ENCODE measurements at places on chromosomes 12 and 14.

DNA sequence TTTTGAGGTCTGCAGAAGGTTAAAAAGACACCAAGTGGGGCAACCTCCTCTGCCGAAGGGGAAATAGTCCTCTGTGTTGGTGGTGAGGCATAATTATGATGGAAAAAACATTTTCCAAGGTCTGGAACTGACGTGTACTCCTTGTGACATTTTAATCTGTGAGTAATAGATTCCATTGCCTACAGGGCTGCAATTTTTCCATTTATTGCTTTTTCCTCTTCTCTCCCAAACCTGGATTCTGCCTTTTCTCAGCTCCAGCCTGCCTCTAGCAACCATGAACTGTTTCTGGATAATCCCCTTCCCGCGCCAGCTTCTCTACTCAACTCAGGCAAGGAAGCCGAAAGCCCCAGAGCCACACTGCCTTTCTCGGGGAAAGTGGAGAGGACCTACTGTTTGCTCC is 230.1 kb upstream of the PLXNC1 start:
- no peak for DNase-seq

GRCh38 chr12:6528539-6529235 is 5.6 kb upstream of the GAPDH start:
- DNase-seq: no peak

GRCh38 chr12:88235183-88235833 is 93.2 kb downstream of the TMTC3 start:
- DNase-seq: no peak

DNA sequence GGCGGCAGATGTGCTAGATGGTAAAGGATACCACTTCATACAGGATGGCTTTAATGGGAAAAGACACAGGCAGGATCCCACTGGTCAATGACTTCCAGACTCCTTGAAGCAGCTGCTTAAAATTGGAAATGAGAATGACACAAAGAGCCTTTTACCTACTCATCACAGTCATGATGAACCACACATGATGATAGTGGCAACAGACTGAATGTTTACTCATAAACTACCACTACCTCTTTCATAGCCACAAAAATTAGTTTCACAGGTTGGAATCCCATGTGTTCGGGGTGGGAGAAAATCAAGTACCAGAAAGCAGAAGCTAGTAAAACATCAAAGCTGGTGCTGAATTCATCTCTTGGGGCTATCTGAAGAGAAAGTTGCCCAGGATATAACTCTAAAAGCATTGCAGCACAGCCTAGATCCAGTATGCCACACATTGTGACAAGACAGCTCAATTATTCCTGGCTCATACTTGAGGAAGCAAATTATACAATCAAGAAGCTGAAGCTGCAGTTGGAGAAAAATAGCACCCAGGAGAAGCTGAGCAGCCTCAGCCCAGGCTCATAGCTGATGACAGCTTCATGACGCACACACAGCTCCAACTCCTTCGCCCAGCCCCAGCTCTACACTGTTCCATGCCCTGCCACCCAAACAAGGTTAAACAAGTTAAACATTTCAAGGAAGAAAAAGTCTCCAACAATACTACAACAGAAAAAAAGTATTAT is 29.0 kb upstream of the C12orf50 start:
- DNase-seq: no peak

GRCh38 chr12:48910196-48910595 is 15.1 kb downstream of the FKBP11 start:
- DNase-seq: no peak

- no peak for DNase-seq
These were observed 1.1 kb downstream of the EIF4B start for GRCh38 chr12:53007343-53007742.

- DNase-seq: no peak
These were observed 132.6 kb upstream of the MAP1LC3B2 start for GRCh38 chr12:116426391-116427136.

GRCh38 chr14:70472253-70473159 is 20.5 kb downstream of the ADAM21 start:
- DNase-seq: no peak

- no peak for DNase-seq
These were observed 7.5 kb downstream of the TBK1 start for GRCh38 chr12:64459394-64459891.

DNA sequence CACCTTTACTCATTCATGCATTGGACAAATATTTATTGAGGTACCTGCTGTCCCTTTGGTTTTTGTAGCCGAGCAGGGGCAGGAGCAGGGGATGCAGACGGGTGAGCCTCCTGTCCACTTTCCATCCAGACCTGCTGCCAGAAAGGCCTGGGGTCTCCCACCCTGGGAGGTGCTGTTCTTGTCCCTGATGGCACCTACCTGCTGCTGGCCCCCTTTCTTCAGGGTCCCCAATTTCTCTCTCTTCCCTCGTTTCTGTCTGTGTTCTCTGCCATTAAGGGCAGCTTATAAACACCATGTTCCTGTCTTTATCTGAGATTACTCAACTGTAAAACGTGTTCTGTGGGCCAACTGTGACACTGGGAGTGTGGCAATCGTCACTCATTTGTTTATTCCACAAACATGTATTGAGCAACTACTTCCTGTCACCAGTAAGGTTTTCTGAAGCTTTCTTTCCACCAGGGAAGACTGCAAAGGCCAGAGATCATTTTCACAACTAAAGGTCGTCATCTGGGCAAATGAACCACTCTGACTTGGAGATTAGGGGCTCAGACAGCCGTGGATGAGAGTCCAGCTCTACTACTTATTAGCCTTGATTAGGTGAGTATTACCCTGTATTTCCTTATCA is at the start of gene HAL:
Gene HAL (minus strand): TSS at position 311 of the 625 bp plus-strand sequence. CDS start 434 bp downstream, outside the sequence.
- DNase-seq: no peak

DNA sequence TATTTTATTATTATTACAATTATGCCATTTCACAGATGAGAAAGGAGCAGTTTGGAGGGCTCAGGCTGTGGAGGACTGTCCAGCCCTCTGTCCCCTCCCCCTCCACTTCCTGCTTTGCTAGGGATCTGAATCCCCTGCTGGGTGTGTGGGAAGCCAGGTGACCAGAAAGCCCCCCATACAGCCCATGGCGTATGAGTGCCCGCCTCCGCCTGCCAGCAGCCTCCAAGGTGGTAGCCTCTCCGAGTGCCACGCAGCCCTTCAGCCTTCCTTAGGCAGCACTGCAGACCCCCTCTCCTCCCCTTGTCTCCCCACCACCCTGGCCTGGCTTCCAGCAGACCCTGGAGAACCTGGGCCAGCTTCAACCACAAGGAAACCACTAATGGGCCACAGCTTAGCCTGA is 12.6 kb downstream of the DTX1 start:
- no peak for DNase-seq

DNA sequence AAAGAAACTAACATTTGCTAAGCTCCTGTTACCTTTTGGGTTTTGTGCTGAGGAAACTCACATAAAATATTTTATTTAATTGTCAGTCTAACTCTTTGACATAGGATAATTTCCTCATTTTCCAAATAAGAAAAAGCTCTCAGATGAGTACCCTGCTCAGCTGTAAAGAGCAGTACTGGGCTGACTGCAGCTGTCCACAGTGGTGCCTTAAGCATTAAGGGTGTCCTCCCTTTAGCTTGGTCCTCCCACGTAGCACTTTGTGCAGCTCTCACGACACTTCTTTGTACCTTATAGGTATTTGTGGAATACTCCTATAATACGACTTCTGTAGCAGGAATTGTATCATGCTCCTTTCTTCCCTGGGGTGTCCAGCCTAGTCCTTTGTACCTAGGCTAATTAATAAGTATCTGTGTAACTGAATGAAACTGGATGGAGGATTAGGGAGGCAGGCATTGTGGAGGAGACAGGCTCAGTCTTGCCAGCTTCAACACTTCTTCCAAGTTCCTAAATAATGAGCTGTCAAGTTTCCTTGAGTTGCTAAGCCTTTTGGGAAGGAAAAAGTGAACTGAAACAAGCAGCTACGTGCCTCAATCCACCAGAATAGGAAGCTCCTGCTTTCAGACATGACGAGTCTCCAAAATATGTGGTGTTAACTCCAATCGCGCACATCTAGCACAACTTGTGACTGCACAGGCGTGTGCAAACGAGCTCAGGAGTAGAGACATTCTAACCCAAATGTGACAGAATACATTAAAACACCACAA is 123.0 kb downstream of the SLC38A4 start:
- no peak for DNase-seq

DNA sequence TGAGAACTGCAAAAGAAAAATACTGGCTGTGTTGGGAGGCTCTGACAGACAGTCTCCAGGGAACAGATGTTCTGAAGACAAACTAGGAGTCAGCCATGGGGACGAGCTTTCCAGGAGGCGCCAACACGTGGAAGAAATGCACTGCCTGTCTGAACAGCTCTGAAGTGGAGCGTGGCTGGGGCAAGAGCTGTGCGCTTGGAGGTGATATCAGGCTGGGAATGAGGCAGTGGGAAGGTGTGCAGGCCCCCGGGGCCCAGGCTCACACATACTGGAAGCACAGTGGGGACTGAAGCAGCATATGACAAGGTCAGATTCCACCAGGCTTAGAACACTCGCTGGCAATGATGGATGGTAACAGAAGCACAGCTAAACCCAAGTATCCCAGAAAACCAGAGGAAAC is 17.5 kb downstream of the APPL2 start:
- DNase-seq: no peak

DNA sequence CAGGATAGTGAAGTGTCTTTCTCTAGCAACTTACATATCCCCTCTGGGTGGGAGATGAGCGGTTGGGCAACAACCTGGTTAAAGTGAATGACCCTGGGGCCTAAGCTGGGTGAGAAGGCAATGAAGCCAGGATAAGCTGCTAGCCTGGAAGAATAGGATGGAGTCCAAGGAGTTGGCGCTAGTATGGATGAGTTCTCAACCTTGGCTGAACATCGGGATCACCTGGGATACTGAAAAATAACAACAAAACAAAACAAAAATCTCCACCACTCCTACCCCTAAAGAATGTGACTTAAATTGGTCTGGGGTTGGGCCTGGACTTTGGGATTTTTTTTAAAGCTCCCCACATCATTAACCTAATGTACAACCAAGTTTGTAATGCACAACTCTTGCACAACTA is 4.8 kb upstream of the RPS6KA5 start:
- DNase-seq: no peak

DNA sequence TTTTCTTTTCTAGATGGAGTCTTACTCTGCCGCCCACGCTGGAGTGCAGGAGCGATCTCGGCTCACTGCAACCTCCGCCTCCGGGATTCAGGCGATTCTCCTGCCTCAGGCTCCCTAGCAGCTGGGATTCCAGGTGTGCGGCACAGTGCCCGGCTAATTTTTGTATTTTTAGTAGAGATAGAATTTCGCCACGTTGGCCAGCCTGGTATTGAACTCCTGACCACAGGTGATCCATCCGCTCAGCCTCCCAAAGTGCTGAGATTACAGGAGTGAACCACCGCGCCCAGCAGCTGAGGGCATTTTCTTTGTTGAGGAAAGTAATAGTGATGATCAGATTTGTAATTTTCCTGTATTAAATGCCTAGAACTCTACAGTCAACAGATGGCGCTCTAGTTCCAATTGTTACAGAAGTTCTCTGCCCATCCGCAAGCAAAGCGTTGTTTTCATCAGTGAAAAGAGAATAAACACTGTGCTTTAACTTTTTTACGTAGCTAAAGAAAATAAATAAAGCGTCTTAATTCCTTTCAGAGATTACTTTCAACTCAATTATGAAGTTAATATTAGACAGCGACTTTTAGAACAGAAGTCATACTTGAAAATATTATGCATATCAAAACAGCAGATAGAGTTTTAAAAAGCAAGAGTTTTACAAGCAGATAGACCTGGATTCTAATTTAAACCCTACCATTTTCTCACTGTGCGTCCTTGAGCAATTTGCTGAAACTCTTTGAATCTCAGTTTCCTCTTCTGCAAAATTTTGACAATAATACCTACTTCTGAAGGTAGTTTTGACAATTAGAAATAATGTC is 335.1 kb downstream of the DUSP6 start:
- no peak for DNase-seq

DNA sequence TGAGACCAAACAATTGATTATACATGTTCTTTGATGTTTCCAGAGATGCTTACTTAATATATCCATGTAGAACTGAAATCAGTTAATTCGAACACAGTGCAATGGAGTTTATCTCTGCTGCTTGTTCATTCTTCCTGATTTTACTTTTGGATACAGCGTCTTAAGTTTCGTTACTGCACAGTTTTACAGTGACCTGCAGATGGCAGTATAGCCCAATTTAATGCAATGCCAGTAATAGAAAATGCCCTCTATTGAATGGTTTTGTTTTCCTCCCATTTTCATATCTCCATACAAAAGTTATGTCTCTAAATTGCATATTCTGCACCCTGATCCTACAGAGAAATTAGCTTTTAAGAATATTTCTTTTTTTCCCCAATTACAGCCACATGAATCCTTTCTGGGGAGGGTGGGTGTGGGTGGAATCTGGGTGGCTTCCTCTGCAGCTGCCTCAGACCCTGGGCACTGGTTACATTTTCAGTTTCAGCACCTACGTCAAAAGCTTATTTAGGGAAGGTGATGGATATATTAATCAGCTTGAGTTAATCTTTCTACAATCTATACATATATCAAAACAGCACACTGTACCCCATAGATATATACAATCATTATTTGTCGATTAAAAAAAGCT is 101.1 kb upstream of the DCD start:
- no peak for DNase-seq

- DNase-seq: no peak
These were observed 60.5 kb upstream of the LRIG3 start for GRCh38 chr12:58980768-58981167.

DNA sequence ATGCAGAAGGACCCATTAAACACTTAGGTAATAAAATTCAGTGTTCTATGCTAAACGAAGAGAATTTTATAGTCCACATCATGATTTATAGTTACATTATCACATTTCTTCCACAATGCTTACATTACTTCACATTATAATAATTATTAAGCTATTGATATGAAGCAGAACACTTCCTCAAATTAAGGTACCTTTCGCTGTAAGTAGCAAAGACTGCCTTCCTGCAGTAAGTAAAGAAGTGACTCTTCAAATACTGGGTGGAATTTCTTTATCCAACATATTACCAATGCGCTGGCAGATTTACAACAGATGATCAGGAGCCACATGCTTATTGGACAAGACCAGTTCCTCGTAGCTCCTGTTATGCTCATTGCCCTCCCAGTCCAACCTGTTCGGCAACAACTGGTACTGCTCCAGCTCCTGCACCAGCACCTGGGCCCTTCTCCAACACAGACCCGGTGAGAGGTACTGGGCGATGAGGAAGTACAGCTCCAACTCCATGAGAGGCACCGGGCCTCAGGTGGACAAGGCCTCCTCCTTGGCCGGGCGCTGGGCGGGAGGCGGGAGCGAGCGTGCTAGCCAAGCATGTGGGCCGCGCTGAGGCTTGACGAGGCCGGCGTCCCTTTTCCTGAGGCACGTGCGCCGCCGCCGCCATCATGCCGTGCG is 210.7 kb upstream of the ATP2B1 start:
- DNase-seq: no peak

- no peak for DNase-seq
These were observed 58.1 kb downstream of the IFT81 start for GRCh38 chr12:110182281-110182680.

DNA sequence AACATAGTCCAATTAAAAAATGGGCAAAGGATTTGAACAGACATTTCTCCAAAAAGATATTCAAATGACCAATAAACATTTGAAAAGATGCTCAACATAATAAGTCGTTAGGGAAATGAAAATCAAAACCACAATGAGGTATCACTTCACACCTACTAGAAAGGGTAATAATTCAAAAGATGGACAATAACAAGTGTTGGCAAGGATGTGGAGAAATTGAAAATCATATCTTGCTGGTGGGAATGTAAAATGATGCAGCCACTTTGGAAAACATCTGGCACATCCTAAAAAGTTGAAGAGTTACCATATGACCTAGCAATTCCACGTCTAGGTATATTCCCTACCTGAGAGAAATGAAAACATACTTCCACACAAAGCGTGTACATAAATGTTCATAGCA is 1.9 kb downstream of the COX16 start:
- no peak for DNase-seq

Data from activated naive CD4-positive, alpha-beta T cell (primary cell).